Fibroblast of upper back skin (primary cell): ENCODE measurements at places on chromosomes 12 and 14.

DNA sequence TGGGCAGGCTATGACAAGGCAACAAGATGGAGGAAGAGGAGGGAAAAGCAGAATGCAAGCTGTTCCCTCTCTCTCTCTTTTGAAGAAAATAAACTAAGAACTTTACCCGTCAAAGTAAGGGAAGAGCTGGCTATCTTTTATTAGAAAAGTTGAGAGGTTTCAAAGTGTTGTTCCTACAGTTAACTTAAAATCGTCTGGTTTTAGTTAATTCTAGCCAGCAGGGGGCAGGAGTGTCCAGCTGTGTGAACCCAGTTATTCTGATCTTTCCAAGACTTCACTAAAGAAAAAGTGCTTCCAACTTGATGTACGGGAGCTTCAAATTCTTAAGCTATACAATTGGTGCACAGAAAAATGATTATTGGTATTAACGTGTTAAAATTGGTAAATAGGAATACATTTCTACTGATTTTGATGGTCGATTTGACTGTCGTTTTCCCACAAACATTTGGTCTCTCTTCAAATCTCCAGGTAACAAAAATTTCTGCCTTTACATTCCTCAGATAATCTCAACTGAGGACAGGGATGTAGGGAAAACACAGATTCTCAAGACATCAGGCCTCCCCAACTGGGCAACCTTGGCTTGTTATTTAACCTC lies 28.4 kb upstream of the MON2 start:
- DNase-seq = peak; percentile 58

GRCh38 chr12:57452181-57452936 lies 2.7 kb upstream of the INHBE start:
- DNase-seq = peak; percentile 96

- peak; percentile 95 for DNase-seq
These were observed 20.1 kb upstream of the CERS5 start for GRCh38 chr12:50187084-50187900.

GRCh38 chr14:72828604-72829003 lies 65.3 kb downstream of the DPF3 start:
- no peak for DNase-seq

DNA sequence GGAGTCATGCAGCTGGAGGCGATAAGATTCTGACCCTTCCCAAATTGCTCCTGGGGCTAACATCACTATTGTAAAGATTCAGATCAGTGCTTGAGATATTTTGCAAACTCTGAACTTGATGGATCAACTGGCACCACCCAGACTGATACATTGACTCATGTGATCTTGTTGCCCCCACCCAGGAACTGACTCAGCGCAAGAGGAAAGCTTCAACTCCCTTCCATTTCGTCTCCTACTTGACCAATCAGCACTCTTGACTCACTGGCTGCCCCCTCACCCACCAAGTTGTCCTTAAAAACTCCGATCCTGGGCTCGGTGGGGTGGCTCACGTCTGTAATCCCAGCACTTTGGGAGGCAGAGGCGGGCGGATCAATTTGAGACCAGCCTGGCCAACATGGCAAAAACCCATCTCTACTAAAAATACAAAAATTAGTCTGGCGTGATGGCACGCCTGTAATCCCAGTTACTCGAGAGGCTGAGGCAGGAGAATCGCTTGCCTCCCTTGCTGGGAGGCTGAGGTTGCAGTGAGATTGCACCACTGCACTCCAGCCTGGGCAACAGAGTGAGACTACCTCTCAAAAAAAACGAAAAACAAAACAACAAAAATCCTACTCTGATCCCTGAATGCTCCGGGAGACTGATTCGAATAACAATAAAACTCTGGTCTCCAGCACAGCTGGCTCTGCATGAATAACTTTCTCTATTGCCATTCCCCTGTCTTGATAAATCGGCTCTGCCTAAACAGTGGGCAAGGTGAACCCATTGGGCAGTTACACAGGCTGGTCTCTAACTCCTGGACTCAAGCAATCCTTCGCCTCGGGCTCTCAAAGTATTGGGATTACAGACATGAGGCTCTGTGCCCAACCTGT lies 9.8 kb upstream of the ARF6 start:
- no peak for DNase-seq

- DNase-seq = no peak
These were observed 47.2 kb downstream of the UBE3B start for GRCh38 chr12:109524466-109525278.

DNA sequence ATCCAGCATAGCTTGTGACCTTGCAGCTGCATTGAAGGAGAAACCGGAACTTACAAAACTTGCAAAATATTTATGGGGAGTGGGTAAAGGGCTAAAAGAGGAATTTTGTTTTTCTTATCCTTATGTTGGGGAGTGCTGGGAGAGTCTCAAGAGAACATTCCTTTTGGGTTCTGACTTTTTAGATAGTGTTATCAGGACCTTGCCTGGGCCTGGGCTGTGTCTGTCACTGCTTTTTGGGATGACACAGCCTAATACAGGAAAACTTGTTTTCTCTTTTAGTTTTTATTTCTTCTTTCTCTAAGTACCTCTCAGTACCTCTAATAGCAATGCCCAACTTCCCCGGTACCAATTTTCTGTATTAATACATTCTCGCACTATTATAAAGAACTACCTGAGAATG lies 850.6 kb downstream of the RPS29 start:
- DNase-seq = no peak

- DNase-seq = peak; percentile 82
These were observed 43.1 kb downstream of the HMGA2 start for GRCh38 chr12:65867394-65867793.

DNA sequence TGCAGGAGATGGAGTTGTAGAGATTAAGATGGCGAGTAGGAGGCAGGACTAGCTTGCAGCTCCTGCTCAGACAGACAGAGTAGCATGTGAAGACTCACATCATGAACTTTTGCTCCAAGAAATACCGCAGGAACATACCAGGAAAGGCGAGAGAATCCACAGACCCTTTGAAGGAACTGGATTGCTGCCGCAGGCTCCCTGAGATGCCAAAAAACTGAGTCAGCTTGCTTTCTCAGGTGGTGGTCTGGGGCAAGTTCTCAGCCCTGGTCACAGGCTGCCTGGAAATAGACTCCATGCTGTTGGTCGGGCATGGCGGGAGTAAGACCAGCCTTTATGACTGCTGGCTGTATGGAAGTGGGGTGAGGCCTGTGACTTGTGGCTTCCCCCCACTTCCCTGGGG lies 163.6 kb upstream of the NAV3 start:
- DNase-seq = peak; percentile 74

- DNase-seq = peak; percentile 16
These were observed 129.2 kb upstream of the BMP4 start for GRCh38 chr14:54085841-54086240.

DNA sequence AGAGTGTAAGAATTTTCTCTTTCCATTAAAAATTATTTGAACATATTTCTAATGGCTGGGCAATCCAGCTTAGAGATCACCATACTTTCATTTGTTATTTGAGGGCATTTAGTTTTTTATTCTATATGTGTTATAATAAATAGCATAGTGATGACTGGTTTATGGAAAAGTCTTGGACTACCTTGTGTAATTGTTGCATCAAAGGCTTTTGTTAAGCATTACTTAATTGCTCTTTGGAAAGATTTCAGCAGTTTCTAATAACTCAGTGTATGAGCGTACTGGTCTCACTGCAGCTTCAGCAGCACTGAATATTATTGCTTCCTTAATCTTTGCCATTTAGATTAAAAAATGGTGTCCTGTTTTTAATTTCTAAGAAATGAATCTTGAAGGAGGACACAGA lies 22.8 kb downstream of the TMEM19 start:
- DNase-seq = peak; percentile 34

- DNase-seq = no peak
These were observed 128.1 kb upstream of the AMIGO2 start for GRCh38 chr12:47207829-47208248.

GRCh38 chr12:109110988-109111495 lies 5.3 kb upstream of the ACACB start:
- DNase-seq = peak; percentile 79

DNA sequence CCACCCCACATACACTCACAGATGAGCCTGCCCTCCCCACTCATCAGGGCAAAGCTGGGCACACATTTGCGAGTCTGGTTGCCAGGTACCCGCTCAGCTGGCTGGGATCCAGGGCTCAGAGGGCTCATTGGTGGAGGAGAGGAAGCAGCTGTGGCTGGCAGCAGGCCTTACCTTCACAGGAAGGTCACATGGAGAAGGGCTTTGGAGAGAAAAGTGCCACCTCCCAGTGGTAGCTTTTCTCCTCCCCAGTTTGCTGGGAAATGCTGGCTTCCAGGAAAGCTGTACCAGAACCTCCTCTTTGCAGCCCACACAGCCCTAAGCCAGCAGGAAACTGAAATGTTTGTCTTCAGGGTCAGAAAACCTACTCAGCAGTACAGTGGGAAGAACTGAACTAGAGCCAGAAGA lies 55.6 kb downstream of the LGMN start:
- DNase-seq = no peak

DNA sequence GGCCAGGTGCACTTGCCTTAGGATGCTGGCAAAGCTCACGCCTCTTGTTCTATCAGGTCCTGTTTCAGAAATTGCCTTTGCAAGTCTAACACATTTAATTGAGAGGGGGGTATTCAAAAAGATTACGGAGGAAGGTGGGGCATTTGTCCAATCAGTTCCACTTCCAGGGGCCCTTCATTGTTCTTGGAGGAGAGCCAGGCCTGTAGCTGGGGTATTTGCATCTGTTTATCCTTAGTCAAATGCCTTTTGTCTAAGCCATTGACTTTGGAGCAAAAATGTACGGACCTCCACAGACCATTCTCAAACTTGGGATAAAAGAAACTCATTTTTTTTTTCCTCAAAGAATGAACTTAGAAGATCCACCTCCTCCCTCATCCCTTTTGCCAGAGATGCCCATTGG lies 582.0 kb downstream of the BCL11B start:
- DNase-seq = no peak

DNA sequence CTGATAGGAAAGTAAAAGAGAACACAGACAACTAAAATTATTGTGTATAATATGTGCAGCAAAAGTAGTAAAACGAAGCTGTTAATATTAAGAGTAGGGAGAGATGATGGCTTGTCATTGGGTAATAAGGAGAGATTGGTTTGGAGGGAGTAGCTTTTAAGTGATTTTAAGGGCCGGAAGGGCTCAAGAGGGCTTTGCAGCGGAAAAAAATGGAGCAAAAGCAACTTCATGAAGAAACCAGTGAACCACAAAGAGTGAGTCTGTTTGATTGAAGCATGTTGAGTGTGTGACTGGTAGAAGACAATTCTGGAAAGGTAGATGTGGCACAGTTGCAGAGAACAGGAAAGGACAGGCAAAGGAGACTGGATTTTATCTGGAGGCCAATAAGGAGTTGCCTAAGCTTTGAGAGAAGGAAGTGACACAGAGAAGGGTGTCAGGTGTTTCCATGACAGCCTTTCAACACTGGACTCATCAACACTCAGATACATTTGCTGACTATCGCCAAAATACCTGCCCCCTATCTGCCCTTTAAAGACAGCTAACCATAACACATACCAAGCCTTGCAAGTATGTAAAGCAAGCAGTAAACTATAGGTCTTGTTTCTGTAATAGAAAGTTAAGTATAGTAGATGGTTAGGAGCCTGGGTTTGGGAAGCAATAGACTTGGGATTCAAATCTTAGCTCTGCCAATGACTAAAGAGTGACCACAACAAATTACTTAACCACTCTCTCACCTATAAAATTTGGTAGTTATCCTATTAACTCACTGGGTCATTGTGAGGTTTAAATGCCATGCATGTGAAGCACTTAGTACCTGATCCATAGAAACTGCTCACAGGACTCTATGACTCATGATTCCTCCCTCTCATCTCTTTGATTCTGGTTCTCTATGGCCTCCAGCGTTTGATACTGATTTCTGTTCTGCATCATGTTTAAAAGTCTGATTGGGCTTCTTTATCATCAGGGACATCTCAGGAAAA lies 117.3 kb upstream of the LMNTD1 start:
- no peak for DNase-seq

GRCh38 chr14:21965042-21965441 lies 291.4 kb upstream of the OR4E1 start:
- DNase-seq = no peak

- DNase-seq = no peak
These were observed 12.1 kb downstream of the LTBP2 start for GRCh38 chr14:74599946-74600345.

GRCh38 chr12:120249266-120249874 lies 16.2 kb downstream of the PXN start:
- DNase-seq = no peak

- DNase-seq = no peak
These were observed 29.5 kb downstream of the CACNA1C start for GRCh38 chr12:2082321-2082720.

DNA sequence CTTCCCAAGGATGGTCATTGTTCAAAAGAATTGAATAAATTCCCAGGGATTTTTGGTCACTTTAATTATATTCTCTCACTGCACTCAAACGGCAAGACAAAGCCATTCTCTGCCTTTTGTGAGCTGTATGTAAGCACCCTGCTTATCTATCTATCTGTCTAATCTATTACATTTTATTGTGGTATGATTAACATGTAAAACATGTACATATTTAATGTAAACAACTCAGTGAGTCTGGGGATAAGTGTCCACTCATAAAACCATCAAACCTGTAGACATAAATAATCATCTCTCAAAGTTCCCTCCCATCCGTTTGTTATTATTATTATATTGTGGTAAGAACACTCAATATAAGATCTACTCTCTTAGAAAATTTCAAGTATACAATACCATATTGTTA lies 167.1 kb downstream of the CAND1 start:
- no peak for DNase-seq

DNA sequence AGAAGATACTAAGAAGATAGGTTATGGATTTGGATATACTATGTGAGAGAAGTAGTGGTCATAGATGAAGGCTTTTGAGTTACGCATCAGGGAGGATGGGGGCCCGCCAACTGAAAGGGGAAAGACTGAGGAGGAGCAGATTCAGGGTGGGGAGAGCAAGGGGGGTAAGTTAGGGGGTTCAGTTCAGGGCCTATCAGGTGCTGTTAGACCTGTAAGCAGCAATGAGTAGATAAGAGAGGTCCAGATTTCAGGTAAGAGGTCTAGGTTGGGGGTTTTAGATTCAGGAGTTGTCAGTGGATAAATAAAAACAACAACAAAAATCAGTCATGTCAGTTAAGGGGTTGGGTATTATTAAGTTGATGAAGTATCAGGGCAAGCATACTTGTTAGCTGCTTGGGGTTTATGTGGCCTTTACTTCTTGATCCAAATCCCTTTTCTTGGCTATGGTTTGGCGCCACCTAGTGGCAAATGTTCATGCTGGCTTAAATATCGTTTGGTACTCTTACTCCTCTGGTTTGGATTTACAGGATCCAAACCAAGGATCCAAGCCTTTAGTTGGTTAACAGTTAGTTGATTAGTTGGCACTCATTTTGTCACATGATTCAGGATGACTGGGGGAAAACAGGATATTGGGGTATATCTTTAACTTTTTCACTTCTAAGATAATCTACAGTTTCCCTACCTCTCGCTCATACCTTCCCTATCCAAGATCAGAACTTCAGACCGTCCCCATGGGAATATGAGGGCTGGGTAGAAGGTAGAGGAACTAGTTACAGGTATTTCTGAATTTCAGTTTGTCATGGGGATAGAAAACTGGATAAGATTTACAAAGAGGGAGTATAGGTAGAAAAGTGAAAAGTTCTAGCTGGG lies 65.1 kb downstream of the PCNX1 start:
- peak; percentile 82 for DNase-seq
